ENCODE measurements at places on chromosomes 2 and 18. TPM values are rescaled to one million over a fixed set of nuclear protein-coding genes. Genes with fewer than 3 reads are reported as not detected.

The REL gene
- total RNA-seq: 1.7 TPM

The C1QL2 gene
- total RNA-seq: not detected

The CFAP221 gene
- not detected for total RNA-seq

The WDR35 gene
- total RNA-seq: 13.9 TPM

The ALK gene
- 0.16 TPM for total RNA-seq

The CWC22 gene
- 13.3 TPM for total RNA-seq

The SCN9A gene
- total RNA-seq: 12.1 TPM

The CPLX4 gene
- not detected for total RNA-seq

The FECH gene
- 29.7 TPM for total RNA-seq

All from bronchial smooth muscle cell (primary cell).